ENCODE measurements at places on chromosomes 2 and 18.

- no peak for DNase-seq
Measured at GRCh38 chr2:196977507-196977906, 51.0 kb upstream of the PGAP1 start.

DNA sequence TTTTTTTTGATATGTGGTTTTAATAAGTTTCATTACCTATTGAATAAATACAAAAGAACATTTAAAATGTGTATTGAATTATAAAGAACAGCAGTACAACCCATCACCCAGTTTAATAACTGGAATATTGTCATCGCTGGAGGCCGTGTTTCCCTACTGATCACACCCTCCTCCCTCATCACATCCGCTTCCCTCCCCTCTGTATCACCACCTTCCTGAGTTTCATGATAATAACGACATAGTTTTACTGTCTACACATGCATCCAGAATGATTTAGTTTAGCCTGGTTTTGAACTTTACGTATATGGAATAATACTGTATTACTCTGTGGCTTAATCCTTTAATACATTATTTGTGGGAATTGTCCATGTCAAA is 2.1 kb downstream of the SERPINB8 start:
- DNase-seq: no peak

GRCh38 chr18:34834897-34835296 is 124.8 kb downstream of the DTNA start:
- DNase-seq: no peak

GRCh38 chr2:235394278-235394828 is 99.5 kb upstream of the AGAP1 start:
- no peak for DNase-seq

GRCh38 chr18:28793901-28794300 is 617.0 kb upstream of the CDH2 start:
- no peak for DNase-seq

- DNase-seq: no peak
Measured at GRCh38 chr18:45588376-45589355, 26.6 kb upstream of the SLC14A2 start.

- no peak for DNase-seq
Measured at GRCh38 chr2:233225230-233226068, 26.0 kb upstream of the ATG16L1 start.

DNA sequence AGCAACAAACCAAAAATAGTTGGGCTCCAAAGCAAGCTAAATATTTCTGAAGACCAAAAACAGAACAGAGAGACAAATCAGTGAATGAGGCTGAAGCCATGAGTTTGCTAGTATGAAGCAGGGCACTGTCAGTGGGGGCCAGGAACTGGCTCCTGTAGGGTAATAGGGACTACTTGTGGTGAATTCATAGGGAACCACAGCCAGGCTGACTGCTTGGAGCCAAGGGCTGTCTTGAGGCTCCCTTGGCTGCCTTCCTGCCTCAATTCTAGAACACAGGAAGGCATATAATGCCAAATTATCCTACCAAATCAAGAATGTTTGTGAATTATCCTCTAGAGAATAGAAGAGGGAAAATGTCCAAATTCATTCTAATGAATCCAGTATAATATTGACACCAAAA is 406.0 kb downstream of the CCDC85A start:
- DNase-seq: no peak

- no peak for DNase-seq
Measured at GRCh38 chr2:230226051-230226551, 565 bp downstream of the SP140 start.

DNA sequence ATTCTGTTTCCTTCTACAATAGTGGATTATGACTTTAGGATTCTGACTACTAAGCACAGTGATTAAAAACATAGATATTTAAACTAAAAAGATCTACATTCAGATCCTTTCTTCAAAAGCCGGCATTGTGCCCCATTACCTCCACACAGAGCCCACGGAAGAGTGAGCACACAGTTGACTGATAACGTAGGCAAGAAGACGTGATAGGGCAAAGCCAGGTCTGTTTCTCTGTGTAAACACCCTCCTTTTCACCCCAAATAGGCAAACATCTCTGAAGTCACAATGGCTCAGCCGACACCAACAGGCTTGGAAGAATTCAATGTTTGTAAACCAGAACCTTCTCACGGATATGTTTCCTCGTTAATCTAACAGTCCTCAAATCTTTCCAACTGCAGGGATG is 302.9 kb downstream of the CMPK2 start:
- DNase-seq: no peak

DNA sequence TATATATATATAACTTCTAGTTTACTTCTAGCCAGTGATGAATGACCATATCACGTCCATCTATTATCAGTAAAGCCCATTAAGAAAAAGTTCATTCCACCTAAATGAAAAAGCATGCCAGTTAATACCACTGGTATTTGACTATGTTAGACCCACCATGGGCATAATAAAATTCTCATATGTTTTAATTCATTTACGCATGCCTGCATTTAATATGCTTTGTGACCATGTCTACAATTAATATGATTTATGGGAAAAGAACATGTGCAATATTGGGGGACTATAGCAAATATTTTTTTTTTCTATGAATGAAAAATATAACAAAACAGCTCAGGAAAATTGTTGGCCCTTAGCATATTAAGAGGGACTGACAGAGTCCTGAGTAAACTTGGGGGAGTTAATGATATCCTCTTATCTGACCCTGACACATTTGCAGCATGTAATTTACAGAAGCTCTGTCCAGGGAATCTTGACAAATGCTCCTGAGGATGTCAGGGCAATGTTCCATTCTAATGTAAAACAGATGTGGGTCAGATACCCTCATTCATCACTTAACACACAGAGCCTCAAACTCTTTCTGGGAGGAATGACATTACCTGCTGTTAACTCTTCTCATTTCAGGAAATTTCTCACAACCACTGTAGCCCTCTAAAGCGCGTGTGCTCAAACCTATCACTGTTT is 90.6 kb downstream of the PAX3 start:
- DNase-seq: no peak

DNA sequence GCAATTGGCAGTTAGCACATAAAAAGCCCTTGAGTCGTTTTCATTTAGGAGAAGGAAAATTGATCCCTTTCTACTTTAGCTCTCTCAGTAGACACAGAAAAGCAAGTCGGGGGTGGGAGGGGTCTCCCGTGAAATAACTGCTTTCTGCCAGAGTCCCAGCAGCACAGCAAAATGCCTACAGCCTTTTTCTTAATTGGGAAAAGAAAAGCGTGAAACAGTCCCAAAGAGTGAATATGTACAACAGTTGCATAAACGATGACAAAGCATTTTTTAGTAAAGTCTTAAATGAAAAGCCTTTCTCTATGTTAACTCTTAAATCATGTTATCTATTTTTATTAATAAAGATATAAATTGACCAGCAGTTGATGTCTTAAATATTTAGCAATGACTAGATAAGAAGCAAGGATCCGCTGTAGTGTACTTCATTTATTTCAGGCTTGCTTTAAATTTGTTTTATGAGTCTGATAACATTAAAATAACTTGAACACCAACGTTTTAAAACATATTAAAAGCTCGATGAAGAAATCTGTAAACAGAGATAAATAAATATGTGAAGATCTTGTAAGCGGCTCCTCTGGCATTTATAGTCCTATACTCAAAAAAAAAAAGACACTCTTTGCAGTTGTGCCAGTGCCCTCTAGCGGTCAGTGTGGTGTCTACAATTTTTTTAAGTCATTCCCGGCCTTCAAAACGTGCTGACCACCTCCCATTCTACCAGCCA is 42.3 kb upstream of the ATIC start:
- peak; percentile 24 for DNase-seq

GRCh38 chr2:88666576-88666975 is 24.9 kb upstream of the RPIA start:
- DNase-seq: no peak

DNA sequence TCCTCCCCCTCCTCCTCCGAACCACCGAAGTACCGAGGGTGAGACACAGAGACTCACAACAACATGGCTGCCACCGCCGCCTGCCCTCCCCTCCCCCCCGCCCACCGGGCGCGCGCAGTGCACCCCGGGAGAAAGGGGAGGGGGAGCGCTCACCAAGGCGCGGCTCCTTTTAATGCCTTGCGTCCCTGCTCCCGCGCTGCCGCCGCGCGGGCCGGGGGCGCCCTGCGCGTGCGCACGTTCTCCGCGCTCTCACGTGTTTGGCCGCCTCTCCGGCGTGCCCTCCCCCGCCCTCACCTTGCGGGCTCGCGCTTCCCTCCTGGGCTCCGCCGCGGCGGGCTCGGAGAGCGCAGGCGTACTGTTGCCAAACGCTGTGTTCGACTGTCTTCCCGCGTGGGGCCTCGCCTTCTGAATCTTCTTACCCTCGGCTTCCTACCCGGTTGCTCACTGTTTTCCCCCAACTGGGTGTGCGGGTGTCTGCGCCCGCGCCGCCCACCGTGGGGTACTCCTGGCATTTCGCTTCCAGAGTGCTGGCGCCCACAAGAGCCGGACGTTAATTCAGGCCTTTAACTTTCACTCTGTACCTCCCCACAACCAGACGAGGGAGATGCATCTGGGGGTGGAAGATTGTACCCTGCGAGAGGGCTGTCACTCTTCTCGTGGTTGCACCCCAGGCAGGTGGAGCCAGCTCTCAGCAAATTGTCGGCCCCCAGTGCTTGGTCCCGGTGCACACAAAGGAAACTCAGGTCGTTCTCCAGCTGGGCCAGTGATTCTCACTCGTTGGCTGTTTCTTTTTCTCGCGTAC is at the start of gene PUM2:
PUM2 (minus strand) TSS at position 92 of the 802 bp plus-strand sequence. CDS start 23,484 bp downstream, outside the sequence.
- DNase-seq: peak; percentile 83

GRCh38 chr18:75045272-75045671 is 163.7 kb downstream of the PTGR3 start:
- no peak for DNase-seq

DNA sequence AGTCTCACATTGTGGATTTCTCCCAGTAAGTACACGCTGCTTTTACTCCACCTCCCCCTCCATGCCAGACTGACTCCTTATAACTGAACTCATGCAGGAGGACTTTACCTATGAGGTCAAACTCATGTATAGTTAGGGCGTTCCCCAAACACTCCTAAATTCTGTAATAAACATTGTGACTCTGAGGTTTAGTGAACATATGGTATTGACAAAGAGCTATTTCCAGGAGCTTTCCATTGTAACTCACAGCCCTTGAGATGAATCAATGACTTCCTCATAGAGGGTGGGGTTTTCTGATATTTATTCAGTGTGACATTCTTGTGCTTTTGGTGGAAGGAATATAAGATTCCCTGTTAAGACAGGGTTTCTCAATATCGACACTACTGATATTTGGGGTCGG is 337.4 kb upstream of the SLC14A2 start:
- DNase-seq: no peak

GRCh38 chr2:33451825-33452224 is 24.6 kb upstream of the RASGRP3 start:
- no peak for DNase-seq

DNA sequence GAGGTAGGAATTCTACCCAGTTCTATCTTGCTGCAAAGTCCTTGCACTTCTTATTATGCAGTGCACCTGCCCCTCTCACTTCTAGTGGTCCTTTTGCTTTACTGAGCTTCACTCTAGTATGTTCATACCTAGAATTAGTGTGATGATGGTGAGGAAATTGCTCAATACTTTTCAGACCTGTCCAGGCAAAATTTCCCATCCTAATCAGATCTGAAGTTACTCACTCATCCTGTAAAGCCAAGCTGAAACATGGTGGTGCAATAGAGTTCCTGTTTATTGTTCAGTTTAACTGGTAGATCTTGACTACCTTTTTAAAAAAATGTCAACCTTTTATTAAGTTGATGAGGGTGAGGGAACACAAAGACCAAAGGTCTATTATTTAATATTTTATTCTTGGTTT is 12.6 kb upstream of the FIGN start:
- DNase-seq: no peak

DNA sequence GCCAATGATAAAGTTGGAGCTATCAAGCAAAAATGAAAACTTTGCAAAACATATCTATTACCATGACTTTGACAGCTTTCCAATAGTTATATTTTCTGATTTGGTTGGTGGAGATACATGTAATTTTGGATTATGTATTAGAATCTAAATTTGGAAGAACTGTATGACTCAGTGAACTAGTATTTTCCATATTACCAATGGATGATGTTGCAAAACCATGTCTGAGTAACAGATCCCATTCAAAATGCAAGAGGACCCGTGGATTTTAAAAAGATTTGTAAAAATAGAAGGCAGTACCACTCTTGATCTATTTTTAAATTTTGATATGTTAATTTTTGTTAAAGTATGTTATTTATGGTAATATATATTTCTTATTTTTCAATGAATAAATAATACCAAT is 83.0 kb downstream of the TAF4B start:
- no peak for DNase-seq

GRCh38 chr18:23958036-23958435 is 56.5 kb upstream of the TTC39C start:
- DNase-seq: no peak

GRCh38 chr2:49278141-49278540 is 123.8 kb upstream of the FSHR start:
- DNase-seq: no peak

- no peak for DNase-seq
Measured at GRCh38 chr2:27921880-27922547, 31.5 kb downstream of the BABAM2 start.

GRCh38 chr2:132521341-132521740 is 104.7 kb downstream of the GPR39 start:
- DNase-seq: no peak

DNA sequence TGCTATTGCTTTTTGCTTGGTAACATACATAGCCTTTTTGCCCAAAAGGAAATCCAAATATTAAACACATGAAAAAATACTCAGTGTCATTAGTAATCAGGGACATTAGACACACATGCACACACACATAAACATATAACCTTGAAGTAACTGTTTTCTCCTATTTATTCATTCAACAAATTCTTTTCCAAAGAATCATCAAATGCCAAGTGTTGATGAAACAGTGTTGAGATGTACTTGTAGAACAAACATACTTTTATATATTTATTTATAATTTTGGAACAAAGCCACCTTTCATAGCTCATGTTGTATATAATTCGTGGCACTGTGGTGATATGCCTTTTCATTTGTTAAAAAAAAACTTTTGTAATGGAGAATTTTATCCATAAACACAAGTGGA is 81.0 kb downstream of the APLF start:
- DNase-seq: no peak

DNA sequence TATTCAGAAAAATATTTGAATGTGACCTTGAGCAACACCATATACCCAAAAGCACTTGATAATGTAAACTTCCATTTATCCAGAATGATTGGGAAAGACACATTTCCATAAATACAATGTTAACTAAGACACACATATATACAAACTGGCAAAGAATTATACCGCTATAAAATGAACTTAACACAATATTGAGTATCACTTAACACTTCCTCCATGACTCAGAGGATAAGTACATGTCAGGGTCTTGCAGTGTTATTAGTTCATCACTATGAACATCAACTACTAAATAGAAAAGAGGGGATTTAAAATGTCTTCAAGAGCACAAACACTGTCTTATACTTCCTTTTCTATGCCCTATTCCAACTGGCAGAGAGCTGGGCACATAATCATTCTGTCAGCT is 18.6 kb downstream of the WDSUB1 start:
- no peak for DNase-seq

DNA sequence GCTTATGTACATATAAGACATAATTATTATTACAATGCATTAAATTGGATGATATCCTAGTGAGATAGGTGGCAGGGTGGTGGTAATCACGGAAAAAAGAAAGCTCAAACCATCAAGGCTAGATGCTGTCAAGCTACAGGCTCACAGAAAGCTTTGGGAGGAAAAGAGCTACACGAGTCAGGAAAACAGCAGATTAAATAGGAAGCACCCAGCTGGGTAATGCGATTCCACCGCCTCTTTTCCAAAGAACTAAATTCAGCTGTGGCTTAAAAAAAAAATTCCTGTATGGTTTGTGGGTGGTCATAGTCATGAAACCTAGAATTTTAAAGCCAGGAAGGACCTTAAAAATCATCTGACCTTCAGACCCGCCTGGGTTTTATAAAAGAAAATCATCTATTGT is 23.7 kb upstream of the PTPN4 start:
- no peak for DNase-seq
